ENCODE measurements at places on chromosomes 3 and 15. TPM values are rescaled to one million over a fixed set of nuclear protein-coding genes. Genes with fewer than 3 reads are reported as not detected.

The ITIH1 gene
- not detected for total RNA-seq

The LRRC34 gene
- not detected for total RNA-seq

The SLC22A13 gene
- not detected for total RNA-seq

The ACTL6A gene
- total RNA-seq = 50.7 TPM

The DNAH1 gene
- 0.78 TPM for total RNA-seq

The XXYLT1 gene
- 12.7 TPM for total RNA-seq

The IL5RA gene
- not detected for total RNA-seq

The MRPS25 gene
- total RNA-seq = 56.9 TPM

The CYP11A1 gene
- total RNA-seq = 0.08 TPM

The LIPH gene
- total RNA-seq = 5.1 TPM

The ALG1L2 gene
- not detected for total RNA-seq

The CP gene
- total RNA-seq = 5.7 TPM

The CLRN1 gene
- not detected for total RNA-seq

The SKOR1 gene
- total RNA-seq = 0.05 TPM

The GBE1 gene
- 21.7 TPM for total RNA-seq

The TRIM59 gene
- total RNA-seq = 9.4 TPM

The DPPA2 gene
- total RNA-seq = not detected

The SHISA5 gene
- 117 TPM for total RNA-seq

The GABRR3 gene
- not detected for total RNA-seq

The CKMT1A gene
- 2.8 TPM for total RNA-seq

The NRROS gene
- not detected for total RNA-seq

The ATP2B2 gene
- 0.08 TPM for total RNA-seq

The GPR149 gene
- total RNA-seq = not detected

The PIGZ gene
- 1.3 TPM for total RNA-seq

The MED12L gene
- total RNA-seq = 0.45 TPM

The NUP210 gene
- 40.0 TPM for total RNA-seq

The P2RY14 gene
- not detected for total RNA-seq

The FBXO22 gene
- 79.4 TPM for total RNA-seq

The SI gene
- not detected for total RNA-seq

The SKIL gene
- total RNA-seq = 17.5 TPM

The RASL12 gene
- 0.13 TPM for total RNA-seq

The PAQR5 gene
- 102 TPM for total RNA-seq

The NOX5 gene
- 0.13 TPM for total RNA-seq

The CILP gene
- total RNA-seq = 0.41 TPM

The CRELD1 gene
- total RNA-seq = 13.1 TPM
